Panc1 (cell line): ENCODE measurements at places on chromosomes 12 and 14. TPM values are rescaled to one million over a fixed set of nuclear protein-coding genes. Genes with fewer than 3 reads are reported as not detected.

FBXO21 gene
- total RNA-seq, result 37.8 TPM

DHRS4L2 gene
- total RNA-seq, result 8.0 TPM

OR6C2 gene
- not detected for total RNA-seq

SOAT2 gene
- total RNA-seq, result not detected

CNTN1 gene
- not detected for total RNA-seq

MMP17 gene
- total RNA-seq, result 30.0 TPM

PTPRO gene
- total RNA-seq, result not detected

- DNase-seq, result no peak
These were observed 50.2 kb downstream of the SLC8B1 start for GRCh38 chr12:113284751-113285150.

GRCh38 chr14:46490238-46490685 is 161.3 kb downstream of the RPL10L start:
- no peak for DNase-seq

DNA sequence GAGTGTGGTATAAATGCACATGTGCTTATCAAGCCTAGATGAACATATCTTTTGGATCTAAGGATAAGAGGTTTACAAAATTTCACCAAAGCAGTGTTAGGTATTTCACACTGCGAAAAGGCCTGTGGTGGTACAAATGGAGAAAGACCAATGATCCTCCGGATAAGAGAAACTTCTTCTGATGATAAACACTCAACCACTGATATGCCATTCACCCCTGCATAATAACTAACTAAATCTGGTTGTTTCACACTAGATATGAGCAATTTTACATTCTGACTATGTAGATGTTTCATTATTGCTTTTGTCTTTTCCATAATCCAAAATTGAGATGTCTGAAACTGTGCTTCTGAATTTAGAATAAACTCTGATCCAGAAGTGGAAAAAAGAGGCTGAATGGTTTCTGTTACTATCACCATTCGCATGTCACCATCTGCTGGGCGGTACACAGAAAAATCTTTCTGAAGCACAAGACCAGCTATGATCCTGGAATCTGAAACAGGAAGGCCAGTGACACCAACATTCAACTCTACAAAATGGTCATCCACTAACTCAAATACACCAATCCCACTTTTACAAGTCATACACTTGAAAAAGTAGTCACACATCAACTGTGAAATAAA is 1.3 kb downstream of the BBS10 start:
- DNase-seq, result no peak

DNA sequence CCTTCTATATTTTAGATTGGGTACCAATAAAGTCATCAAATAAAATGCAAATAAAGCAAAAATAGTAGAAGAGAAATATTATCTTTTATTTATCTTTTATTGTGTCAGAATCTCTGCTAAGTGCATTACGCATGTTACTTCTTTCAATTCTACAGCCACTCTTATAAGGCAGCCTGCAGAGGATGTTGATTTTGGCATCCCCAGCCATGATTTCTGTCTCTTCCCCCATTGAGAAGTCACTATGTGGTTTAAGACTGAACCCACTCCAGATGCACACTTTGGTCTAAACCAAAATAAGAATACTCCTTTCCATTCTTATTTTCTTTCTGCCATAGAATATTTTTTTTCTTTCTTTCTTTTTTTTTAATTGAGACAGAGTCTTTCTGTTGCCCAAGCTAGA is 56.0 kb upstream of the ACSS3 start:
- no peak for DNase-seq

DNA sequence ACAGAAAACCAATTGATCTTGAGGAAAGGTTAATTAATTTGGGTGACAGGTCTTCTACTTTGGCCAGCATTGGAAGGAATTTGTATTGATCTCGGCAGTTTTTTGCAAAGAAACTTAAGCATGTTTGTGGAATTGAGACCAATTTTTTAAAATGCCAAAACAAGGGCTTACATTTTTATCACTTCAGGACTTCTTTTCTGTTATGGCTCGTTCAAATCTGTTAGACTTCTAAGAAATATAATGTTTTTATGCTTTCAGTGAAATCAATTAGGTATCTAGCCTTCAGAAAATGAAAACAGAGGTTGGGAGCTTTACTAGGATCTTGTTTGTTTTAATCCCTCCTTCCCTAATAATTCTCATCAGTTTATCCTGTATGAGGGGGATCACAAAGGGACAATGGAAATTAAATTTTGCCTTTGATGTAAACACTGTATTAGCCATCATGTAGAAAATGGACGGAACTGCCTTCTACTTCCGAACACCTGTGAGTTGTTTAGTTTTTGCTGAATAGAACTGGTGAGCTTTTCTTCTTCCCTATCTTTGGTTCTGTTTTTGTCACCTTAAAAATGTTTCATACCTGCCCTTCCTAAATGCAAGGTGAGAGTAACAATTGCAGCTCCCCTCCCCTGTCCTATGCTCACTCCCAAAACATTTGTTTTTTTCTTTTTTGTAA is 7.8 kb downstream of the FOXA1 start:
- no peak for DNase-seq

GRCh38 chr12:75563351-75563750 is 51.9 kb upstream of the KRR1 start:
- no peak for DNase-seq

DNA sequence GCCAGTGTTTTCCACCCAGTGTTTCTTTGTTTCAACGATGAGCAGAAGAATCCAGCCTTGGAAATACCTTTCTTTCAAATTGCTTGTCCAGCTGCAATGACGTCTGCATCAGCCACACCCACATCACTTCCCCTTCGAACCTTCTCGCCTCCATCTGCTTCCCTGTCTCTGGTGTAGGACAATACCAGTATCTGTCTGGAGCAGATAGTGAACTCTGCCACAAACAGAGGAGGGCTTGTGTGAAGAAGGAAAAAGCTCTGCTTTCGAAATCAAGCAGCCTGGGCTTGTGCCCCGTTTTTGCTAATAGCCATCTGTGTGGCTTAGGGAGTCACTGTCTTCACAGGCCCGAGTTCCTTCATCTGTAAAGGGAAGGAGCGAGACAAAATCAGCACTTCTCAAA is 415.4 kb downstream of the ZFP36L1 start:
- no peak for DNase-seq

GRCh38 chr12:20044351-20044750 is 324.0 kb upstream of the PDE3A start:
- DNase-seq, result no peak

GRCh38 chr12:22410486-22410885 is 76.0 kb upstream of the ST8SIA1 start:
- DNase-seq, result no peak

- no peak for DNase-seq
These were observed 1.2 kb downstream of the SART3 start for GRCh38 chr12:108559748-108560147.

DNA sequence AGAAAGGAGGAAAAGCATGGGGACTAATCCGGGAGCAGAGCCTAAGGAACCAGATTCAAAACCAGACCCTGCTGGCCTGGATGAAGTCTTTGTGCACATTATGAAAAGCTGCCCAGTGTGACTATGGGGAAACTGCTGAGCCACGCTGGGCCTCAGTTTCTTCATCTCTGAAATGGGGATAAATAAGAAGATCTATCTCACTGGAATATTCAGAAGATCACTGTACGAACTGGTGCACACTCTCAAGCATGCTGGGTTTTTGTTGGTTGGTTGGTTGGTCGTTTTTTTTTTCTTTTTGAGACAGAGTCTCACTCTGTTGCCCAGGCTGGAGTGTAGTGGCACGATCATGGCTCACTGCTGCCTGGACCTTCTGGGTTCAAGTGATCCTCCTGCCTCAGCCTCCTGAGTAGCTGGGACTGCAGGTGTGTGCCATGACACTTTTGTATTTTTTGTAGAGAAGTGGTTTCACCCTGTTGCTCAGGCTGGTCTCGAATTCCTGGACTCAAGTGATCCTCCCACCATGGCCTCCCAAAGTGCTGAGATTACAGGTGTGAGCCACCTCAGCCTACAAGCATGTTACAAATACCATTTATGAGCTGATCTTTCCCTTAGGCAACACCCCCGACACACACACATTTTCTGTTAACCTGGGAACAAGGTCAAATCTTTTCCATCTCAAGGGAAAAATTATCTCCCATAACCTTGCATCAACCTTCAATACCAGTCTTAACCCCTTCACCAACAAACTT is 33.4 kb upstream of the CORO1C start:
- no peak for DNase-seq

DNA sequence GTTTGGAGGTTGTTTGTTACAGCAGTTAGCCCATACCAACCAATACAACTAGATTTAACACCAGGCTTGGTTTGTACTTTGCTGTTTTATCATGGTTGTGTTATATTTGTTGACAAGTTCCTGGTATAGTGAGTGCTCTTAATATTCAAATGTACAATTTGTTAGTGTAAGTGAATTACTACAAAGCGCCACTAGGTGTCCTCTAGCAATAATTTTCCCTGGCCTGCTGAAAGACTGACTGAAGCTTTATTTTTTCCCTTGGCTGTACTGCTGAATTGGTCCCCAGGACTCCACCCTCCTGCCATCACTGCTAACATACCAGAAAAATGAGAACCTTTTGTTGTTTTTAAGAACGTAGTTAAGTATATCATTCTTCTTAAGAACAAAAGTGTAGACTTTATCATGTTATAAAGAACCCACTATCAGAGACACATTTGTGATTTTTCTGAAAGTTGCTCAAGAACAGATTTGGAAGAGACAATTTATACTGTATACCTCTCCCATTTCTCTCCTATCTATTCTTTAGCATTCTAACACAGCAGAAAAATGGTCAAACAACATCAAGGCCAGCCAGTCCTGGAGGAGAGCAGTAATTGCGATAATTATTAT is 75.3 kb upstream of the FAR2 start:
- DNase-seq, result peak; percentile 42

GRCh38 chr14:24843494-24843893 is 206.5 kb downstream of the STXBP6 start:
- DNase-seq, result no peak

- DNase-seq, result no peak
These were observed 53.1 kb downstream of the FUT8 start for GRCh38 chr14:65465584-65465983.

DNA sequence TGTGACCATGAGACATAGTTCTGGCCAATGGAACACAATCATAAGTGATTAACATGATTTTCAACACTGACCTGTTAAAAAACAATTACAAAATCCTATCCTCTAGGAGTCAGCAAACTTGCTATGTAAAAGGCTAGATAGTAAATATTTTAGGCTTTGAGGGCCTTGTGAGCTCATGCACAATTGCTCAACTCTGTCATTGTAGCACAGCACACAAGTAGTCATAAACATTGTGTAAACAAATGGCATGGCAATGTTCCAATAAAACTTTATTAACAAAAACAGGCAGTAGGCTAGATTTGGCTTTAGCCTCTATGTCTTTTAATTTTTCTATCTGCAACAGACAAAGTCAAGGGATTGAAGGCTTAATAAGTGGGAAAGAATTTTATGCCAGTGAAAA is 350.7 kb downstream of the C12orf50 start:
- DNase-seq, result no peak

GRCh38 chr14:48430805-48431204 is 755.4 kb upstream of the MDGA2 start:
- DNase-seq, result no peak
